Fibroblast of skin of abdomen (primary cell): ENCODE measurements at places on chromosomes 2 and 18.

DNA sequence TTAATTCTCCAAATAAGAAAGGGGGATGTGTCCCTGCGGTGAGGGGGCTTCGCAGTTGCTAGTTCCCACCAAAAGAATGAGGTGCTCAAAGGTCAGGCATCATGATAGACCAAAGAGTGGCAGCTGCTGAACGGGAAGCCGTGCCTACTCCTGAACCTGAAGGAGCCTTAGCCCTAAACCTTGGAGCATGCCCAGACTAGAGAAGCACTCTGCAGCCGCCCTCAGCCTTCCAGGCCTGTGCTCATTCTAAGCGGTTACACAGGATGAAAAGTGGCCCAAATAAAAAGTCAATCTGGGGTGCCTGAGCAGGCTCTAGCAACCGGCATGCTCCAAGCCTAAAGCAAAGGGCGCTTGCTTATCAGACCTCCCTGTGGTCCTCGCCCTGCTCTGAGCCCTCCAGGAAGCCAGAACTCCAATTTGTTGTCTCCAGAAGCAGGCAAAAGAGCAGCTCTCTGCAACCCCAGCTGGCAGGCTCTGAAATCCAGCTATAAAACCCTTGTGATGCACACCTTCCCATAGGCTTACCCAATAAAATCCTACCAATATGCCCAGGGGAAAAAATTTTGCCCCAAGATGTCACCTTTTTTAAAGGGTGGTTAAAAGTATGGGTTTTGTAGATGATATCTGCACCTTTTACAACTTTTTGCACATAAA is 17.5 kb downstream of the UXS1 start:
- DNase-seq: no peak

DNA sequence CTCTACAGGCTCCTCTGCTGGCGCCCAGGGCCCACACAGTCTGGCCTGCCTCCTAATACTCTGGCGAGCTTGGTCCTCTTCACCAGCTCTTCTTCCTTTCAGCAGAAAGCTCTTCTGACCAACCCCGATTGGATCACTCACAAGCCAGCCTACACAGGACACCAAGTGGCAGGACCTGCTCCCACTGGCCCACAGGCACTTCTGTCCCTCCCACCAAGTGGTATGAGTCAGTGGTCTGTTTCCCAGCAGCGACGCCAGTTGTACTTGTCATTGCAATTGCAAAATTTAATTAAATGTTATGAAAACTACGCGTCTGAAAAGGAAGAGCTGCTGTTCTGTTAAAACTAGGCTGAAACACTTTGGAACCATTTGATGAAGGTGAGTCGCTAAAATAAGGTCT is 46.7 kb downstream of the NDUFA10 start:
- DNase-seq: peak; percentile 5

- no peak for DNase-seq
These were observed 107.3 kb upstream of the RASGRP3 start for GRCh38 chr2:33369191-33369590.

GRCh38 chr2:217049422-217049821 is 189.6 kb upstream of the TNP1 start:
- no peak for DNase-seq

- no peak for DNase-seq
These were observed 229.4 kb upstream of the SMAD2 start for GRCh38 chr18:48159816-48160215.

DNA sequence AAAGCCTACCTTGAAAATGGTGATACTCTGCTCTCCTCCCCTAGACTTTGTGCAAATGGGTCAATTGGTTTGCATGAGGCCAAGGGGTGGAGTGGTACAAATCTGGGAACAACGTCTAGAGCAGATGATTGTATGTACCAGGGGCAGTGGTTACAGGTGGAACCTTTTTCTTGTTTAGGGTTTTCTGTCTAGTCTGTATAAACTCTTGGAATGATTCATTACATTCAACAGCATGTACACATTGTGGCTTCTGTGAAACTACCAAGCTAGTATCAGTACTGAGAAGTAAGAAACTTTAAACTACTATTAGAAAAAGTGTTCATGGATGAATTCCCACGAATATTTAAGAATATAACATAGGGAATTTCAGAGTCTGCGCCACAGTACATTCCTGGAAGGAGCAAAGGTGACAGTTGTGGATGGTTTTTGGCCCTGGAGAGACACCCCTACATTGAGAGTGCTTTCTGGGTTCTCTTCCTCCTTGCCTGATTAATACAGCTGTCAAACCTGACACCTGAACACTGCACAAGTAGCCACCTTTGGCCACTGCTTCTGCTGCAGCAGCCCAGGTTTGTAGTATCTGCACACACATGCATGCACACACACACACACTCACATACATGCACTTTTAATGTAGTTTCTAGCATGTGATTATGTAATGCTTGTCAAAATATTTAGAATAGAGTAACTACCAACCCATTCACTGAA is 30.0 kb downstream of the CFAP221 start:
- DNase-seq: no peak

- DNase-seq: no peak
These were observed 612.7 kb upstream of the GCFC2 start for GRCh38 chr2:76323381-76323780.

- peak; percentile 61 for DNase-seq
These were observed 22.1 kb downstream of the B3GNT2 start for GRCh38 chr2:62217970-62218369.
